ENCODE measurements at places on chromosomes 2 and 18.

GRCh38 chr18:11529081-11529480 lies 80.3 kb upstream of the SLC35G4 start:
- DNase-seq, result no peak

DNA sequence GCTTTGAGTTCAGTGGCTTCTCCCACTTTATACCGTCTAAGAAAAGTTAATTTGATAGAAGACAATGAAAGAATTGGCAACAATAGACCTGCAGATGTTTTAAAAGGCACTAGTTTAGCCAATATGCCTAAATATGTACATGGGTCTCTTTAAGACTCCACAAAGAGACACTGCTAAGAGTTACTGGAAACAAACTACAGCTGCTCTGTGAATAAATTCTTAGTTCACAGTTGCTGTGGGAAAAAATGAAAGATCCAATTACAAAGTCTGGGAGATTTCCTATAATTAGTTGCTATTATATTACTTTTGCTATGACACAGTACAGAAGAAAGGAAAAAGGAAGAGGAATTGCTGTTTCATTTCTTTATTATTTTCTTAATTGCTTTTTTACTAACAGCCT lies 34.3 kb downstream of the SCN9A start:
- no peak for DNase-seq

GRCh38 chr2:45904267-45904945 lies 252.9 kb downstream of the PRKCE start:
- DNase-seq, result no peak

DNA sequence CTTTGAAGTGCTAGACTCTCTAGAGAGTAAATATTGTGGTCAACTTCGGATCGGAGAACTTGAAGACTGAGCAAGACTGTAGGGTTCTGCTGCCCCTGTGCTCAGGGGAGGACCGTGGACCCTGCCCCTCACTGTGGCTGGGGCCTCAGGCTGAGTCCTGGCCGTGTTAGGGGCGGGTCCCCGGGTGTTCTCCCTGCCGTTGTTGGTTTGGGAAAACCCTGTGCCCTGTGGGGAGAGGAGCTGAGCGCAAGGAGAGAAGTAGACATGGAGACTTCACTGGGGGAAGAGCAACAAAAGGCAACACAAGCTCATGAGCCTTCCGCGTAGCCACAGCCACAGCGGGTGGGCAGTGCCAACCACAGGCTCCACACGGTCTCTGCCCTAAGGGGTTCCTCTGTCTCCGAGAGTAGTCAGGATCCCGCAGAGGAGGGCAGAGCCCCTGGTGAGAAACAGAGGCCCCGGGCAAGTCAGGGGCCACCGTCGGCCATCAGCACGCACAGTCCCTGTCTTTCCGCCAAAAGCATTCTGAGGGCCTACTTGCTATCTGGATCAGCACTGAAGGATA lies 53.1 kb downstream of the NTSR2 start:
- DNase-seq, result no peak

GRCh38 chr2:66324909-66325528 lies 109.9 kb upstream of the MEIS1 start:
- DNase-seq, result no peak

DNA sequence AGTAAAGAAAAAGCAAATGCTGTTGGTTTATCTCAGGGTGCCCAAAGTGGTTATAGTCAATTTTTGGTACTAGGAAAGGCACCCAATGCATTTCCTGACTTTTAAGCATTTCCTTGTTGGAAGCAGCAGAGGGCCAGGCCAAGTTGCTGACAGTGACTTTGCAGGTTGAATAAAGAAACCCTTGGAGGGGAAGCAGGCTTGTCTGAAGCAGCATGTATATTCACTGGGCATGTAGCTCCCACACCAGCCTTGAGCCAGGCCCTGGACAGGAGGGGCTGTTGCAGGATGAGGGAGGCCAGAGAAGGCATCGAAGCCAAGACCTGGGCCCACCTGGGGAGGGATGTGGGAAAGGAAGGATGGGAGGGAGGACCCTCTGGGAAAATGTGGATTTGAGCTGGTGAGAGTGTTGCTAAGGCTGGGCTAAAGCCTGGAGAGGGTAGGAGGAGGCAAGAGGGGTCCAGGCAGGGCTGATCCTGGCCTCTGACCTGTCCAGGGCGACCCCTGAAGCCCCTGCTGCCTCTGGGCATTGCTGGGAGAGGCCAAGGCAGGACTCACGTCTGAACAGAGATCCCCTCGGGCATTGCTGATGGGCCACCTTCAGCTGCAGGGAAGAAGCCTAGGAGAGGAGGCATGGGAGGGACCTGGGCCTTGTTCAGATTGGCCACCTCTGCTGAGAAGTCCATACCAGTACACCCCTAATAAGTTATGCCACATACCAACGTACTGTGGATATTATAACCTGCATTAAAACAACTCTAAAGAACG lies 79.6 kb downstream of the STPG4 start:
- DNase-seq, result no peak

GRCh38 chr2:216415541-216415940 lies 3.3 kb downstream of the SMARCAL1 start:
- DNase-seq, result no peak

DNA sequence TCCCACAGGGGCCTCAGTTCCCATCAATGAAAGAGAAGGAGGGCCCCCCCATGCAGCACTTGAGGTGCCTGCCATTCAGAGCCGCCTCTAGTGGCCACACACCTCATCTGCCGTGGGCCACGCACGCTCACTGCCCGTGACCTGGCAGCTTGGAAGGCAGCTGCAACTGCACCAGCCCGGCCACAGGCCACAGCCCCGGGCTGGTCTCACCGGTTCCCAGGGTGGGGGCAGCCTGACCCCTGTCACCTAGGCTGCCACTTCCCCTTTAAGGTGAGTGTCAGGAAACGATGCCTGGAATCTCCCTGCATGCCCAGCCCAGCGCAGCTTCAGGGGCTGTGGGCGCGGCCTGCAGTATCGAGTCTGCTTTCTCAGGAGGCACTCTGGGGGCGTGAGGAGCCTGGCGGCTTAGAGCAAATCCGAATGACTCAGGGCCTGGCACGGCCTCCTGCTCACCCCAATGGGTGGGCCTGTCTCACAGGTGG lies 2.6 kb downstream of the MAB21L4 start:
- peak; percentile 25 for DNase-seq

GRCh38 chr2:216281316-216281715 lies 91.0 kb downstream of the MARCHF4 start:
- no peak for DNase-seq

DNA sequence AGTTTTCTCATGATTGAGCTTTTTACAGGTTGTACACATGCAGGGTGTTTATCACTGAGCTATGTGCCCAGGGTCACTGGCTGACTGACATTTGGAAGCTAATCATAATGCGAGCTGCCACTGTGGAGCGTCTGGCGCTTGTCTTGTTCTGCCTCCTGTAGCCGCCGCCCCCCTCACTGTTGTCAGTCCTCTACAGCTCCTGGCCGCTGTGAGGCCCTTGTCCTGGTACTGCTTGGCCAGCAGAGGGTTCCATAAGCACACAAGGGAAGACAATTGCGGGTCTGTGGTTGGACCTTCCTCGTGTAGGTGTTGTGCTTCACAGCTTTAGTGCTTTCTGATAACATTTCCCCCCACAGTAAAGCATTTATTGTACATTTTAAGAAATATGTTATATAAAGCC lies 105.6 kb upstream of the LDLRAD4 start:
- DNase-seq, result no peak

- DNase-seq, result no peak
Measured at GRCh38 chr2:10336283-10336682, 33.6 kb downstream of the HPCAL1 start.

DNA sequence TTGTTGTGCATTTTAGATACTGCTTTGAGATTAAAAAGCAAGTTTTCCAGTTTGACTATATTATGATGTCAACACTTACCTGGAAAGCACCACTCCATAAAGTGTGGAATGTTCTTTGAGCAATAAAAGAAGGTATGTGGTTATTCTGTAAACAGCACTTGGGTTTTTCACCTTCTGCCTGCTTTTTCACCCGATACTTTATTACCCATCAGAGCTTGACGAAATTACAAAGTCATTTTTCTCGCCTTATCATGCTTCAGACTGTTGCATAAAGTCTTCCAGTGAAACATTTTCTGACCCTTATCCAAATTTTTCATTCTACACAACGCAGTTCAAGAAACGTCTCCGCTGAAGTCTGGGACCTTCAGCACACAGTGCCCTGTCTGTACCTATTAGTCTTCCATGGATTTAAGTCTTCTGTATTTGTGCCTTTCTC lies 25.2 kb downstream of the CAB39 start:
- DNase-seq, result no peak

DNA sequence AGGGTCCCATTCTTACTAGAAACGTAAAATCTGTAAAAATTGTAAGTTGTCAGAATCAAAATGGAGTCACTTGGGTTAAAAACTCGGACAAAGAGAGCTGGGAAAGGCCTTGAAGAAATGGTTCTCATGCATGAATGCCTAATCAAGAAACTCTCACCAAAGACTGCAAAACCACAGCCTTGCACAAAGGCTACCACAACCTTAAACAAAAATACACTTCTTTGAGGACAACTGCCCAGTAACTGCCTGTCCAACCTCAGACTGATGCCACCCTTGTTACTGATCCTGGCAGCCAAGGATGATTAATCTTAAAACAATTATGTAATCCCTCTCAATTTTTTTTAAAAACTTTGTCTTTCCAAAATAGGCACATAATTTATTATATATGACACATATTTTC lies 299.3 kb downstream of the CCDC85A start:
- DNase-seq, result no peak

- no peak for DNase-seq
Measured at GRCh38 chr2:18339326-18339725, 221.1 kb downstream of the RDH14 start.

GRCh38 chr2:161434118-161434517 lies 18.0 kb downstream of the TBR1 start:
- no peak for DNase-seq

- no peak for DNase-seq
Measured at GRCh38 chr2:164850235-164850634, 8.6 kb upstream of the COBLL1 start.

DNA sequence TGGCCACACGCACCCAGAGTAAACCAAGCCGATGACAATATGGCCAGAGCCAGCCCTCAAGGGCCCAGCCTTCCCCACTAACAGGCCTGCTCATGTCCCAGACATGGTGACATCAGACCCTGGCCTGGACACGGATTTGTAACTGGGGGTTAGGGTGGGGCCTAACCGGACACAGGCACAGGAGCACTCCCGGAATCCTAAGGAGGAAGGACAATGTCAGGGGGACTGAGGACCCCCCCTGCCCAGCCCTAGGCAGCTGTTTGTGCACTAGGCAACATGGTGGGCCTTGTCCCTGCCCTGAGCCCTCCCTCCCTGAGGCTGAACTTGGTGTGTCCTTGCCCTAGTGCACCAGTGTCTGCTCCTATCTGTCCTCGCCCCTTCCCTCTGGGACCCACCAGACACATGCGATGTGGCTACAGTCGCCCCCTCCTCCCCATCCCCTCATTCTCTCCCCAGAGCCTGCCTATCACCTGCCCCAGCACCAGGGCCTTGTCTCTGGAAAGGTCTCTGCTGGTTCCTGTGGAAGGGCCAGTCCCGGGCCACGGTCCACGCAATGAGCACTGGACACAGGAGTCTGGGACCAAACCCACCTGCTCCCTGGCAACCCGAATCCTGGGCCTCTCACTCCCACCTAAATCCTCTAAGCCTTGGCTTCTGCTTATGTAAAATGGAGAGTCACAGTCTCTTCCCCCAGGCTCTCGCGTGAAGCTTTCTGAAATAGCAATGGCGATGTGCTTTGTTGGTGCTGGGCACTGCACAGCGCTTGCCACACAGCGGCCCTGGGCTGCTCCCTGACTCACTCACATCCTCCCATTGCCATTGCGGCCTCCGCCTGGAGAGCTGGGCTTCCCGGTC lies 76.5 kb upstream of the RAB6C start:
- DNase-seq, result no peak

GRCh38 chr2:68516051-68516955 lies 48.9 kb downstream of the APLF start:
- DNase-seq, result no peak

DNA sequence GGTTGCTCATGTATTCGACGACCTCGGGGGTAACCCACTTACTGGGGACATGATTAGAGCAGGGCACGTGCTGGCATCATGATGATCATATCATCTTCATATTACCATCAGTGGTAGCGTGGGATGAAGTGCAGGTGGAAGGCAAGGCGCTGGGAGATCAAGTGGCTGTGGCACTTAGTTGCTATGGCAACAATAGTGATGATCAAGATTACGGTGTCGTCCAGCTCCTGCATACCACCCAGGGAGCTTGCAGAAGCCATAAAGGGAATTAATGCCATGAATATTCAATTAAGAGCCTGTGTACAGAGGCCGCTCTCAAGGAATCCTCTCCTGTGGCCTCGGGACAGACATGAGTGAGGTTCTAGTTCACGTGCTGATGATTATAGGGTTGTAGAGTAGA lies 237.2 kb upstream of the COPS8 start:
- DNase-seq, result no peak

DNA sequence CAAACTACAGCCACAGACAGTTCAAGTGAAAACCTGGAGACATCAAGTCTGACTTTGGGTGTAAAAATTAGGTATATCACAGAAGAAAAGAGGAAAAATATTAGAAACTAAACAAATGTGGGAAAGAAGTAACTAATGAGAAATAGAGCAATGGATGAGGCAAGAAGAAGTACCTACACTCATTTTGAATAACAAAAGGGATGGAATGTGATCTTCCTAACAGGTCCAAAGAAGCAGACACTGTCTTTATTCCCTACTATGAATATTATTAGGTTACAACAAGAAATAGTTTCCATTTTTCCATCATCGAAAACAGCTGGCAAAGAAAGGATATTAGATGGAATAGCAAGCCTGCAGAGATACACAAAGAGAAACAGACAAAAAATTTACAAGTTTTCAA lies 486.3 kb upstream of the FSHR start:
- DNase-seq, result no peak

DNA sequence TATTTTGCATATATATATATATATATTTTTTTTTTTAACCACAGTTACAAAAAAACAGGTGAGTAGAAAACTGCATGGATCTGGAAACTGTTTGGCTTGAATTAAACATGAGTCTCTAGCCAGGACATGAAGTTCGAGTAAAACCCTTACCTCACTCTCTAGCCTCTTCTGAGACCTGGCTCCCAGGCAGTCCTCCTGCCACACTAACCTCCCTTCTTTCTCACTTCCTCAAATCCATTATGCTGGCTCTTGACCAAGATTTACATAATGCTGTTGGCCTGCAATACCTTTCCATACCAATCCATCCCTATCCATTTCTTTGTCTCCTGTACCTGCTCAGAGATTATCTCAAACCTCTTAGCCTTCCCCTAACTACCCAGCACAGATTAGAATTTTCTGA lies 34.0 kb downstream of the PIGN start:
- no peak for DNase-seq

- DNase-seq, result no peak
Measured at GRCh38 chr2:7844414-7844965, 837.4 kb upstream of the ID2 start.

DNA sequence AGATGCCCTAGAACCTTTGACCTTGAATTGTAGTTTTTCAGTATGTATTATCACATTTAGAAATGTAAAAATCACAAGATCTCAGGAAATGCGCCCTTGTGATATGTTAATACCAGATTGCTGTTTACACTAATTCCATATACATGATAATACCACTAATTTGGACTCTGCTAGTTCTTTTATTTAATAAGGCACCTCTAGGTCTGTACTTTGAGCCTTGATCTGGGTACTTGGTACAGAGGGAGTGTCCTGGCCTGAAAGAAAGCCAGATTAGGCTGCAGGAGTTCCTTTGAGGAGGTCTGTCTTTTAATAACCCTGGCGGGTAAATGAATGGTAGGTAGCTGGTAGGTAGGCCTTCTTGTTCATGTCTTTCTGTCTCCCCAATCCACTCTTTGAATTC lies 26.3 kb downstream of the PLEKHA3 start:
- DNase-seq, result no peak

Data from stimulated activated CD8-positive, alpha-beta memory T cell treated with anti-CD3 and anti-CD28 coated beads, Interleukin-4, amount 100 ng/mL, for 1 hour (primary cell).